Smooth muscle cell of the coronary artery (primary cell): ENCODE measurements at places on chromosomes 11 and 22. TPM values are rescaled to one million over a fixed set of nuclear protein-coding genes. Genes with fewer than 3 reads are reported as not detected.

Gene THYN1
- total RNA-seq = 39.7 and 65.6 TPM in 2 replicates

Gene GRIA4
- total RNA-seq = not detected in 2 replicates

Gene DDI1
- total RNA-seq = not detected in 2 replicates

Gene PKP3
- 0.12 and 0.60 TPM in 2 replicates for total RNA-seq

Gene WBP2NL
- 0.23 and 0.30 TPM in 2 replicates for total RNA-seq

Gene CCDC117
- 10.7 and 18.6 TPM in 2 replicates for total RNA-seq

Gene P4HA3
- 6.1 and 19.2 TPM in 2 replicates for total RNA-seq

Gene NXPE4
- not detected in 2 replicates for total RNA-seq

Gene TEAD1
- total RNA-seq = 24.8 and 56.9 TPM in 2 replicates

Gene RBFOX2
- 155 and 161 TPM in 2 replicates for total RNA-seq

Gene RSF1
- 27.9 and 36.2 TPM in 2 replicates for total RNA-seq

Gene CD3G
- not detected in 2 replicates for total RNA-seq

Gene OR2AT4
- total RNA-seq = not detected in 2 replicates

Gene ACR
- total RNA-seq = not detected in 2 replicates

Gene IL17REL
- total RNA-seq = not detected in 2 replicates

Gene SHANK3
- total RNA-seq = 0.30 and 0.70 TPM in 2 replicates

Gene TSGA10IP
- total RNA-seq = not detected in 2 replicates
